ENCODE measurements at places on chromosomes 11 and 22.
A peak's percentile ranks its signal among the peaks of the same experiment; 100 is the strongest.

DNA sequence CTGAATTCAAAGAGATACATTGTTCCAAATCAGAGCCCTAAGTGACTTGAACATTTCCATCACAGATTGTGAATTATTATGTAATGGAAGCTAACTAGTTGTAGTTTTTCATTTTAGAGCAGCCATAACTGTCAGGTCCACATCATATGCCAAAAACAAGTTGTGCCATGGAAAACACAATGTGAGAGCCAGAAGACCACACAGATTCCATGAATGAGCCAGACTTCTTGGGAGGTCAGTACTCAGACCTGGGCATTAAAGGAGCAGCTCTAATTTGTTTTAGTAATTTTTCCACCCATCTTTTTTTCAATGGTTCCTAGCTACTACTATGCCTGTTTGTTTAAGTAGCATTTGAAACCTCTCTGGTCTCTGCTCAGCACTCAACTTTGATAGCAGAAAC lies 279.4 kb downstream of the FAT3 start:
- DNase-seq: no peak

DNA sequence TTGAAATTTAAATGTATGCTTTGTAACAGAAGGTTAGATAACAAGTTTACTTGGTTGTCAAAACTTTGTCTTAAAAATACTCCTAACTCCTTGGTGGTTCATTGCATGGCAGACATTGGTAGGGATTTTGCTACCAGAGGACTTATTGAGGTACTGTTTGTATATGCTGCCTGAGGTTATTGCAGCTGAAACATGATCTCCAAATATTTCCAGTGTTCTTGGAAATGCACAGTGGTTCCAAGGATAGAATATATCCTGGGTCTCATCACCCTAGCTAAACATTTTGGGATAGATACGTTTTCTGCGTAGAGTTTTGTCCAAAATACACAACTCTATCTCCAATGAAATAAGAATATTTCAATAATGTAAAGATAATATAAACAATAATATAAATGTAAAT lies 109.2 kb downstream of the RAB38 start:
- DNase-seq: no peak

GRCh38 chr11:112161012-112161411 lies 2.9 kb downstream of the IL18 start:
- DNase-seq: no peak

DNA sequence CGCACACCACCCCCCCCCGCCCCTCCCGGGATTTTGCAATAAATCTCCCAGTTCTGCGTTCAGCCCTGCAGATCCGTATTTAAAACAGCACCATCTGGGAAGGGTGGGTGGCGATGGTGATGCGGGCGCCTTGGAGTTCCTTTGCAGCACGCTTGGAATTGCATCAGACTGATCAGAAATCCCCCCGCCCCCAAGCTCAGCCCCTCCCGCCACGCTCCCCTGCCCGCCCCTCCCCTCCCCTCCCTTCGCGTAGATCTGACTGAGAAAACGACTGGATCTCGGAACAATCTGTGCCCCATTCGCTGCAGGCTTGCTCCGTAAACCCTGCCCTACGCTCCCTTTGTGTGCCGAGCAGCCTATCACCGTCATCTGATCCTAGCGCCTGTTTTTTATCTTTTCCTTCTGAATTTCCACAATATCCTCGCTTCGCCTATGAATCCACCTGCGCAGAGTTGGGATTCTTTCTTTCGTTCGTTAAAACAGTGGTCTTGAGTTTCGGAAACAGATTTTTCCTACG lies 18.1 kb upstream of the BDNF start:
- DNase-seq: no peak

GRCh38 chr22:37302674-37303555 lies 20.6 kb downstream of the CYTH4 start:
- DNase-seq: no peak

- DNase-seq: peak; percentile 37
Measured at GRCh38 chr11:30282289-30282631, 40.6 kb upstream of the ARL14EP start.

DNA sequence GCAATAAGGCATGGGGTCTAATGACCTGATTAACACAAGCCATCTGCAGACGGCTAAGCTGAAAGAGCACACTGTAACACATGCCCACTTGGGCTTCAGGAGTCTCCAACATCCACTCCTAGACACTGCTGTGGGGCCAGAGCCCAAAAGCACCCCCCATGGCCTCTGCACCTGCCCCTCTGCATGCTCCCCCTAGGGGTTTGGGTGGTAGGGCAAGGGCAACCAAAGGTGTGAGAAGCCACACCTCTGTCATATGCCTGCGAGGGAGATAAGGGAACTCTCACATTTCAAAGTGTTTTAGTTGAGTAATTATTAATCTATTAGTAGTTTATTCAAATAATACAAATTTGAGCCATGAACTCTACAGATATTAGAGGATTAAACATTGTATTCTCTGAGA lies 30.8 kb downstream of the CTSC start:
- no peak for DNase-seq

- no peak for DNase-seq
Measured at GRCh38 chr22:36010882-36011281, 17.7 kb downstream of the RBFOX2 start.

- peak; percentile 56 for DNase-seq
Measured at GRCh38 chr11:43944761-43945311, 2.4 kb downstream of the C11orf96 start.

DNA sequence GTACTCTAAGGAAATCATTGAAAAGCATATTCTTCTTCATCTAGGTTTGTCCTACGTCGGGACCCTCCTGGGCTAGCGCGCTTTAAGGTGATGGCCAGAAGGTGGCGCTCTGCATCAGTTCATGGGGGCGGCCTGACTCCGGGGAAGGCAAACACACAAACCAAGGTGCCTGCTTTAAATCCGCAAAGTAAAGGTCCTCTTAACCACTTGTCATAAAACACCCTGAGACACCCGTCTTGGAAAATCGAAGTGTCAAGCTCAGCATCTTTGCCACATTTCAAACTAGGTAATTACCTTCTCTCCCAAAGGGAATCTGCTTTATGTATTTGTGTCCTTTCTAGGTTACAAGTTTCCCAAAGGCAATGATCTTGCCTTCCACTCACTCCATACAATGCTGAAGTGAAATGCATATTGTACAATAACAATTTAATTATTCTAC lies 33.9 kb downstream of the LMO2 start:
- DNase-seq: peak; percentile 66

GRCh38 chr11:44804449-44805437 lies 78.0 kb downstream of the TSPAN18 start:
- no peak for DNase-seq

DNA sequence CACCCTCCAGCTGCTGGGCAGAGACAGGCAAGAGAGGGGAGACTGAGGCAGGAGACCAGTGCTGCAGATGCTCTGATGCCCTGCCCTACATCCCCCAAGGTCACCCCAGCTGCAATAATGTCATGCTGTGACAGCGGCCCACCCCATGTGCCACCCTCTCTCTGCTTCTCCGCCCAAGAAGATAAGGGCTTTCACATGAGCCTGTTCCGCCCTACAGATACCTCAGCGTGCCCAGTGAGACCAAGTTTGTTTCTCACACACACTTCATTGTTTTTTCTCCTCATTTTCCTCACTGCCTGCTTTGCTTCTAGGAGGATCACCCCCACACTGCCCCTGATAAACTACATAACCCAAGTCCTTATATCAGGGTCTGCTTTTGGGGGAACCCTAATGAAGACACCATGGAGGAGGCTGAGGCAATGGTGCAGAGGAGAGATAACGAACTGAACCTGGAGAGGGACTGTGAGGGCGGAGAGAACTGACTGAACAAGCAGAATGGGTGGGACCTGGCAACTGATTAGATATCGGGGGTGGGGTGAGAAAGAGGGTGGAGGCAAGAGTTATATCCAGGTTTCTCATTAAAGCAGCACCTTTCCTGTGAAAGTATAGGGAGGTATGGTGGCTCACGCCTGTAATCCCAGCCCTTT lies 37.5 kb upstream of the TSKU start:
- DNase-seq: no peak

GRCh38 chr11:67301313-67301921 lies 1.9 kb upstream of the SSH3 start:
- DNase-seq: no peak

GRCh38 chr11:71188886-71189767 lies 63.2 kb downstream of the SHANK2 start:
- DNase-seq: no peak

GRCh38 chr22:27779643-27780042 lies 21.9 kb downstream of the MN1 start:
- no peak for DNase-seq

GRCh38 chr22:50739279-50739691 lies 1.3 kb downstream of the ACR start:
- DNase-seq: no peak

- DNase-seq: no peak
Measured at GRCh38 chr22:19566279-19567156, 42.3 kb upstream of the CLDN5 start.

DNA sequence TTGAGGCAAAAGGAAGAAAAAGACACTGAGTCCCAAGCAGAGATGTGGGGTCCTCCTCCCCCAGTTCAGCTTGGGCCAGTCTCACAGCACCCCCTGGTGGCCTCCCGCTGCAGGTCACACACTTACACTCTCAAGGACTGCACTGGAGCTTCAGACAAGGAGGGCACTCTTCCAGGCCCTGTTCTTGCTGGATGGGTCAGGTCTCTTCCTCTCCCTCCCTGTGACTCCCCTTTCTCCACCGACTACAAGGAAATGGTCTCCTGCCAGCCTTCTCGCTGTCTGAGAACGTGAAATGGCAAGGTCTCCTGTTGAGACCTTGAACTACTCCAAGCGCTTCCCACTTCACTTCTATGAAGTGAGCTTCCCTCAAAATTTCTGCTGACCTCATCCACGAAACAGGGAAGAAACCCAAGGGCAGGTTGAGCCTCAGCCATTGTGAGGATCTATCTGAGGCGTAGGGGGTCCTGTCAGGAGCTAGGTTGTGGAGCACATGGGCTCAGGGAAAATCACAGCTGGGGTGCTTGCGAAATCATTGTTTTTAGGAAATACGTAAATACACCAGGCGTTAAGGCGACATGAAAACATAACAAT lies 11.2 kb upstream of the IGLL1 start:
- peak; percentile 50 for DNase-seq

- DNase-seq: no peak
Measured at GRCh38 chr22:29733362-29734201, 13.8 kb downstream of the CABP7 start.

GRCh38 chr11:64259533-64260067 lies 8.3 kb downstream of the PLCB3 start:
- no peak for DNase-seq

DNA sequence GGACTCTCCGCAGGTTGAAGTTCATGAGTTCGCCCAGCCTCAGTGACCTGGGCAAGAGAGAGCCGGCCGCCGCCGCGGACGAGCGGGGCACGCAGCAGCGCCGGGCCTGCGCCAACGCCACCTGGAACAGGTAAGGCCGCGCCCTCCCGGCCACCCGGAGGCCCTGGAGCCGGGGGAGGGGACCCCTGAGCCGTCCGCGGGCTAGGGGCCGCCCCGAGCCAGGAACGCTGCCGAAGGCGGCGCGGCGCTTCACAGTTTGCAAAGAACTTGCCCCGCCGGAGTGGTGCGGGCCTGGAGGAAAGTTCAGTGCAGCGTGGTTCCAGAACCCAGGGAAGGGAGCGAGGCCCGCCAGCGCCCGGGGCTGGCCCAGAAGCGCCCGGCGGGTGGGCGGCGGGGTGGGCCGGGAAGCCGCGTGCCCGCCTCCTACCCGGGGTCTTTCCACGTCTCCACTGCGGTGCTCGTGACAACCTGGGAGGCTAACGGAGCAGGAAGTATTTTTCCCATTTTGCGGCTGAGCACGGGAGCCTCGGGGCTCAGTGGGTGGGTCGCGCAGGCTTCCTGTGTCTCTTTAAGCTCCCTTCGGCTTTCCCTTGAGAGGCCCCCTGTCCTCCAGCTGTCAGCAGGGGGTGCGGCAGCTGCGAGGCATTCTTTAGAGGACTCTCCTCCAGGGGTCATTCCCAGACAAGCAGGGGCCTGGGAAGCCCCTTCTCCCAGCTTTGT lies 635 bp downstream of the PRR5 start:
- no peak for DNase-seq

DNA sequence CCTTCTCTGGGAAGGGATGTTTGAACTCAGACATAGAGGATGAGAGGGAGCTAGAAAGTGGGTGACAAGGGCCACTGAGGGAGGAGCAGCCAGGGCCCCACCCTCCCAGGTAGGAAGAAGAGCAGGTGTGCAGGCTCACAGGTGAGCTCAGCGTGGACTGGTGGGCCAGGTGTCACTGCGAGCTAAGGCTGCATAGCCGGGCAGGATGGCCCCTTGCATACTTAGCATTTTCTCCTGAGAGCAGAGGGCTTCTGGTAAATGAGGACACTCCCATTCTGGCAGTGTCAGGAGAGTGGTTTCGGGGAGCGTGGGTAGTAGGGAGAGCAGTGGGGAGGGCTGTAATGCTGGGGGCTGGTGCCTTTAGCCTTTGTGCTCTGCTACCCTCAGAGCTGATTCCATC lies 843.4 kb downstream of the TBC1D22A start:
- no peak for DNase-seq

DNA sequence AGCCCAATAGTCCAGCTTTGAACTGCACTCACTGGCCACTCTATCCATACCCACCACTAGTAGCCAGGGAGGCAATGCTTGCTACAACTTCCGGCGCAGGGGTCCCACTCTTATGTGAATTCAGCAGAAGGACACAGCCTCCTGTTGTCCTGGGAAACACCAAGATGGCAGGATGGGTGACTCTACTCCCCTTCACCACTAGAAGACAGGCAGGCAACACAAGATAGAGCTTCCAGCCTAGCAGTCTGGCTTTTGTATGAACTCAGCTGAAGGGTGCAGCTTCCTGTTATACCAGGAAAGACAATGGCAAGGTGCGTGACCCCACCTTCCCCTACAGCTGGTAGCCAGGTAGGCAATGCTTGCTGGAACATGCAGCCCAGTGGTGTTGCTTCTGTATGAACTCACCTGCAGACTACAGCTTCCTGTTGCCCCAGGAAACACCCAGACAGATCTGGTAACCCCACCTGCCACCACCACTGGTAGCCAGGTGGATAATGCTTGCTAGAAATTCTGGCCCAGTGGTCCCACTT lies 205.2 kb upstream of the KIRREL3 start:
- DNase-seq: no peak

DNA sequence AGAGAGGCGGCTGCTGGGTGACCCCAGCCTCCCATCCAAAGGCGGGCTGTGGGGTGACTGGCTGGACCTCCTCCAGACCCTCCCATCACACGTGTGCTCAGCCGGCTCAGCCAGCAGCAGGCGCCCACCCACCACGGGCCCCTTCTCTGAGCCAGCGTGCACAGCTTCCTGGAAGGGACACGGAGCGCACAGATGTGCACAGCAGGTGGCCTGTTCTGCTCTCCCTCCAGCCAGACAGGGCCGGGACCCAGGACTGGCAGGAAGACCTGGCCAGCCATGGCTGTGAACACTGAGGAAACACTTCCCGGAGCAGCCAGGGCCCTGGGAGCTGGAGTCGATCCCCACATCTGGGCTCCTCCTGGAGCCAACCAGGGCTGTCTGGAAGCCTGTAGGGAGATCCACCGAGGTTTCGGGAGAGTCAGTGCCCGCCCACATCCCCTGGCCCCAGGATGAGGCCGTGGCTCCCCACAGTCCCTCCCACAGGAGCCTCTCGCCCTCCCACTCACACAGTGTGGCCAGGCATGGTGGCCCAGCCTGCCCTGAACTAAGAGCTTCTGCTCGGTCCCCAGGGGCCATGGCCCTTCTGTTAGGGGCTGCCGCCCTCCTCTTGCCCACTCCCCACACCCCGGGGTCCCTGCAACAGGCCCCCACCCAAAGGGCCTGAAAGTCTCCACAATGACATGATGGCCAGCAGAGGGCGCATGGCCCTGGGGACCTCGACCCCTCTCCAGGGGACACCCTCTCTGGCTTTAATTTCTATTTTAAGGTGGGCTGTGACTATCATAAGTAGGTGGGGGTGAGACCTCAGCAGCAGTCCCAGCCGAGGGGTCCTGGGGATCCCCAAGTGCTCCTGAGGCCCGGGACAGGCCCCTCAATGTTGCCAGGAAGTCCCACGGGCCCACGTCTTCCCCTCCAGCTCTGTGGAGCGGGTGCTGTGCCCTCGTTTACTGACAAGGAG lies 90.6 kb upstream of the FGF3 start:
- DNase-seq: peak; percentile 12

Data from CD4-positive, alpha-beta T cell treated with Interleukin-12 subunit alpha and Interleukin-12 subunit beta, for 1 hour (primary cell).